ENCODE measurements at places on chromosomes 11 and 22. TPM values are rescaled to one million over a fixed set of nuclear protein-coding genes. Genes with fewer than 3 reads are reported as not detected.

The PDGFB gene
- 0.09 TPM for total RNA-seq

The TRIM51 gene
- not detected for total RNA-seq

The ENTHD1 gene
- not detected for total RNA-seq

The SAA4 gene
- total RNA-seq: 0.27 TPM

The ACR gene
- not detected for total RNA-seq

The PNPLA3 gene
- 2.9 TPM for total RNA-seq

The CARD18 gene
- total RNA-seq: not detected

The OR4D5 gene
- not detected for total RNA-seq

The SLC37A4 gene
- total RNA-seq: 13.4 TPM

The NNMT gene
- 2,246 TPM for total RNA-seq

The MUC6 gene
- not detected for total RNA-seq

The TRPM5 gene
- not detected for total RNA-seq

The XKR3 gene
- total RNA-seq: not detected

The ZP1 gene
- total RNA-seq: not detected

The HEPHL1 gene
- not detected for total RNA-seq

The ATL3 gene
- total RNA-seq: 320 TPM

The OR8B12 gene
- total RNA-seq: not detected

The RFPL3 gene
- total RNA-seq: not detected

The PDE2A gene
- total RNA-seq: 0.41 TPM

The CHRNA10 gene
- total RNA-seq: 1.1 TPM

The PANX1 gene
- 39.0 TPM for total RNA-seq

The SCARF2 gene
- 42.9 TPM for total RNA-seq

The RTN4RL2 gene
- 0.90 TPM for total RNA-seq

The FXYD6 gene
- total RNA-seq: 0.98 TPM

The DCDC1 gene
- 3.2 TPM for total RNA-seq

The LMO1 gene
- not detected for total RNA-seq

The SNX32 gene
- total RNA-seq: 1.6 TPM

The CARD16 gene
- 11.5 TPM for total RNA-seq

The PHOX2A gene
- not detected for total RNA-seq

The POU2F3 gene
- 0.90 TPM for total RNA-seq

The C11orf87 gene
- not detected for total RNA-seq

The MRGPRX4 gene
- total RNA-seq: not detected

The FAM83F gene
- not detected for total RNA-seq

The USP2 gene
- total RNA-seq: not detected

The SMCO4 gene
- 6.7 TPM for total RNA-seq

The ADM gene
- total RNA-seq: 103 TPM

The DDTL gene
- 1.8 TPM for total RNA-seq

The FBLN1 gene
- total RNA-seq: 335 TPM

The POLDIP3 gene
- total RNA-seq: 34.1 TPM

The PRR5 gene
- 1.8 TPM for total RNA-seq

The DDT gene
- total RNA-seq: 82.9 TPM

The POU2AF1 gene
- not detected for total RNA-seq

The OR52A5 gene
- total RNA-seq: not detected

The SCGB1D2 gene
- not detected for total RNA-seq

Data from fibroblast of the aortic adventitia (primary cell).